Amygdala (tissue), 56 donors: ENCODE measurements at places on chromosomes 12 and 14.

DNA sequence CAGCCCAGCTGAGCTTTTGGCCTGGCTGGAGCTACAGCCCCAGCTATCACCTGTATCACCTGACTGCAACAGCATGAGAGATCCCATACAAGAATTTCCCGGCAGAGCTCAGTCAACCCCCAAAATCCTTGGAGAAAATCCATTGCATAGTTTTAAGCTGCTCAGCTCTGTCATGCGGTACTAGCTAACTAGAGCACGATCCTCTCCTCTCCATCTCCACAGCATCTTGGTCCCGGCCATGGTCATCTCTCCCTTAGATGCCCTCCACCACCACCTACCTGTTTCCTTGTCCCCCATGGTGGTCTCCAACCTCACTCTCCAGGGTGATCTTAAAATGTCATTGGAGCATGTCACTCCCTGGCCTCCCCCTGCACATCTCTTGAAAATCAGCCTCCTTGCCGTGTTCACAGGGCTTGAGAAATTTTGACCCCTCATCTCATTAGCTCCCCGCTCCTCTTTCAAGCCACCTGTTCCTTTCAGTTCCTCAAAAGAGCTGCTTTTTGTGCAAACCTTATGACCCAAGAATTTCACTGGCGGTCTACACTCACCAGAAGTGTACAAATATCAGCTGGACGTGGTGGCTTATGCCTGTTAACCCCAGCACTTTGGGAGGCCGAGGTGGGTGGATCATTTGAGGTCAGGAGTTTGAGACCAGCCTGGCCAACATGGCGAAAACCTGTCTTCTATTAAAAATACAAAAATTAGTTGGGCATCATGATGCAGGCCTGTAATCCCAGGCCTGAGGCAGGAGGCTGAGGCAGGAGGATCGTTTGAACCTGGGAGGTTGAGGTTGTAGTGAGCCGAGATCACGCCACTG lies 8.1 kb upstream of the CLMN start:
- DNase-seq: no peak

DNA sequence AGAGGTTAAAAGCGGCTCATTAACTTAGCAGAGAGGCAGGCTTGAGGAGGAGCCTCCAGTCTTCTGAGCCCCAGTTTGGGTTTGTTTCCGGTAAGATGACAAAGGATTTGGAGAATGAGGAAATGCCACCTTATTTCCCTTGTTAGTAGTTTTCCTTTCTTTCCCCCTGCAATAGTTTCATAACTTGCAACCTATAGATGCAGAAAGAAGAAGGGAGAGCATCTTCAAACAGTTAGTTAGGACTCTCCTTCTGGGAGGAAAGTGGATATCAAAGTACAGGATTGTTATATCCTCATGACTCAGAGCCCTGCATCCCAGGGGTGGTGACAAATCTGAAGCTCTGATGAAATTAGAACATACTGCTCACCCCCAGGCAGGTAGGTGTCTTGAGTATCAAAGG lies 180.7 kb upstream of the SLC38A2 start:
- DNase-seq: no peak

DNA sequence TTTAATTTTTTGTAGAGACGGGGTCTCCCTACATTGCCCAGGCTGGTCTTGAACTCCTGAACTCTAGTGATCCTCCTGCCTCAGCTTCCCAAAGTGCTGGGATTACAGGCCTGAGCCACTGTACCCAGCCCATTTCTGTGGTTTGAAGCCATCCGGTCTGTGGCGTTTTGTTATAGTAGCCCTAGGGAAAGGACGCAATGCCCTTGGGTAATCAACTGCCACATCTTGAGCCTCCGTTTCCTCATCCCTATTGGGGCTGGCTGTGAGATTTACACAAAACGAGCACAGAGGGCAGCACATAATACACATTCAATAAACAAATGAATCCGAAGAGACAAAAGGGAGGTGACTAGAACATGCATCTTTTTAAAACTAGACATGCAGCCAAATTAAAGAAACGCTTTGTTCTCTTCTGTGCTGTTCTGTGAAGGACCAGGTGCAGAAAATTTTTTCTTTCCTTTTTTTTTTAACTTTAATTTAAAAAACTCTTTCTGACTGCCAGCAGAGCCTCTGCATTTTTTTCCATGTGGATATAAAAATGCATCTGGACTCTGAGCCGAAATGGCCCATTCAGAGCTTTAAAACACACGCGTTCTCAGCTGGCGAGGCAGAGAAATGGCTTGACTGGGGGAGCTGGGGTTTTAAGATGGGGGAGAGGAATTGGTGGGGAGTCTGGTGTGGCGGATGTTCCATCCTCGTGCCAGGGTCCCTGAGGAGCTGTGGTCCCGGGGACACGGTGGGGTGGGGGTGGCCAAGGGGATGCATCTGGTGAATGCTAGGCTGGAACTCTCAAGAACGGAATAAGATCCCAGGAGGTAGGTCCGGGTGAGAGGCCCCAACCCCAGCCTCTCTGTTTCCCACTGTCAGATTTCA lies 119.0 kb downstream of the RBM19 start:
- no peak for DNase-seq

GRCh38 chr12:91219511-91219910 lies 36.9 kb upstream of the DCN start:
- no peak for DNase-seq

- DNase-seq: no peak
Measured at GRCh38 chr12:63955831-63956666, 111.5 kb downstream of the SRGAP1 start.

GRCh38 chr12:106452309-106452708 lies 94.8 kb downstream of the POLR3B start:
- no peak for DNase-seq

DNA sequence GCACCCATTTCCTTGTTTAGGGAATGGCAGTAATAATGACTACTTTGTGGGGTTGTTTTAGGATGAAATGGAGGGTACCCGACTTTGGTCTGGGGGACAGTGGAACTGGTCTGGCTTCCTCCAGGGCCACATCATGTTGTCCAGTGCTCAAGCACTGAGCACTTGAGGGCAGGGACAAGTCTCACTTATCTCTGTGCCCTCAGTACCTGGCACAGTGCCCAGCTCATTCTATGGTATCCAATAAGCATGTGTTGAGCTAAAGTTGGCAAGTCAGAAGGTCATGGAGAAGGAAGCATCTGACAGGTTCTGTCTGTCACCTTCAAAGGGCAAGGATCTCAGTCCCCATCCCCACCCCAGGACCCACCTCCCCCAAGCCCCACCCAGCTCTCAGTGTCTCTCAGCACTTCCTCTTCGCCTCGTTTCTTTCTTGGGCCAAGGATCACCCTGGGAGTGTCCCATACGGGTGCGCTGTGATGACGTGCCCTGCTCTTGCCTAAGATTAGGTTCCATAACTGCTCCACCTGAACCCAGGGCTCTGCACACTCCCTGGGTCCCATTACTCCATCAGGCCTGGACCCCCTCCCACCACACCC lies 24.3 kb upstream of the TMEM106C start:
- DNase-seq: no peak

DNA sequence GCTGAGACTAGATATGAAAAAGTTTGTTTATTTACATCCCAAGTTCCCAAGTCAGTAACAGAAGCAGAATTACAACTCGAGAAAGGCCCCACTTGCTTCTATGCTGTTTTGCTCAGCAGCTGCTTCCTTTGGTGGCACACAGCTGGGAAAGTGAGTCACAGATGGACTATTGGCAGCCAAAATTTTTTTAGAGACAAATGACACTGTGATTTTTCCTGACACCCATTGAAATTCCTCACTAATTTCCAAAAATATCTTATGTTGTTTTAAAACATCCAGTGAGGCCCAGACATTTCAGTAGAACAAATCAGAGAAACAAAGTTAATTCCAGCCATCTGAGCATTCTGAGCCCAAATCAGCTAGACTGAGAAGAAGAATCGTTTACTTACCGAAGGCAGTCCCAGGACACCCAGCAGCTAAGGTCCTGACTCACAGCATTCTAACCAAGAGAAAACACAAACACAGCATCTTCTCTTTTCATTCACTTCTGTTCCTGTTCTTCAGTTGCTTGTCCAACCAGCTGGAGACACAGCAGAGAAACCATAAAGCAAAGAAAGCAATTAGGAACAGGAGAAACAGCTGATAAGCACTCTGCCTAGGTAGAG lies 188.3 kb downstream of the DAD1 start:
- no peak for DNase-seq

DNA sequence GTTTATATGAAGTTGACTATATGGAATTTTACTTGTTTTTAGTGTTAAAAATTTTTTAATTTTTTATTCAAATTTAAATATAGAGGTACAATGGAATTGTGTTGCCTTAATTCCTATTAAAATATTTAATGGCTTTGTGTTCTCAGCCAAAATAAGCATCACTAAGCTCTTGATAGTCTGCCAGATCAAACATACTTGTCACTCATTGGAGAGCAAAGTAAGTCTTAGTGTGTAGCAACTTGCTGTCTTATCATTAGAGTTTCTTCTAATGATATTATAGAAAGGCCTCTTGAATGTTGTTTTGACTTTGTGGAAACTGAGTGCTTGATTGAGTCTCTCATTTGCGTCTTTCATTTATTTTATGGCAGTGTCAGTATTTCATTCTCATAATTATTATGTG lies 10.7 kb downstream of the SFSWAP start:
- no peak for DNase-seq

DNA sequence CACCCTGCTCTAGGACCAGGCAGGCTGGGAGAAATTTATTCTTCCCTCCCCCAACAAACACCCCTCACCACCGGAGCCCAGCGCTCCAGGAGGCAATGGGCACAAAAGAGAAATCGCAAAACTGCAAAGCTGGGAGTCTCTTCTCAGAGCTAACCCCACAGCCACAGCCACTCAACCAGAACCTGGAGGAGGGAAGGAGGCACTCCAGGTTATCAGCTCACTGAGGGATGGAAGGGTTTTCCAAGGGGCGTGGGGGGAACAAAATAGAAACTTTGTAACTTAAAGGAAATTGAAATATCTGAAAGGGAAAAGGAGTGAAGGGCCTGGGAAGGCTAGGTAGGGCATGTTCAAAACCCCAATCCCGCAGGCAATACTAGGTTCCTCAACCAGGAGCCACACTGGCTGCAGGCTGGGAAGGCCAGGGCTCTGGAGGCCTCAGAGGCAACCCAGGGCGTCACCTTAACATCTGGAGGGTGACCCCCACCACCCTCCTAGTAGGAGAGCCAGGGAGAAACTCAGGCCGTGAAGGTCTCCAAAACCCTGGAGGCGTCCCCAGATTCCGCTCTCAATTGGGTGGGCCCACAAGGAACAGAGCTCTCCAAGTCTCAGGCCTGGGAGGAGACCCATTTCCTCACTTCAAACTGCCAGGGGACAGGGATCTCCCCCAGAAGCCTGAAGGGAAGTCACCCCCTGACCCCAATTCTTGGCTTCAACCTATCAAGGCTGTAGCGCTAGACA lies 3.2 kb downstream of the KDM2B start:
- no peak for DNase-seq

GRCh38 chr12:89470741-89471509 lies 53.7 kb downstream of the GALNT4 start:
- no peak for DNase-seq

- no peak for DNase-seq
Measured at GRCh38 chr12:53754633-53755264, 3.0 kb upstream of the CISTR start.

DNA sequence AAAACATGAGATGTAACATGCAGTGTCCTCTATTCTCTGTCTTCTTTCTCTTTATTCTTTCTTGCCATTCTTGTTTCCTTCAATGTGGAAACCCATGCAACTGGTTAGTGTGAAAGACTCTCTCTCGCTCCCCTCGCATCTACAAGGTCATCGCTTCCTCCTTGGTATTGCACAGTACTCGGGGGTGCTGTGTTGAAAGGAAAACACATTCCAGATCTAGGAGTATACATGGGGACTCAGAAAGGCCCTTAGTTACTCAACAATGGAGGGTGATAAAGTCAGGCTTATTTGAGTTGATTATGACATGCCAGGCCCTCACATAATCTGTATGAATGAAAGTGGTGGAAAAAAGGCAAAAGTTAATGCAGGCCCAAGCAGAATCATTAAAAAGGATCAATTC lies 75.5 kb upstream of the OVCH1 start:
- no peak for DNase-seq

DNA sequence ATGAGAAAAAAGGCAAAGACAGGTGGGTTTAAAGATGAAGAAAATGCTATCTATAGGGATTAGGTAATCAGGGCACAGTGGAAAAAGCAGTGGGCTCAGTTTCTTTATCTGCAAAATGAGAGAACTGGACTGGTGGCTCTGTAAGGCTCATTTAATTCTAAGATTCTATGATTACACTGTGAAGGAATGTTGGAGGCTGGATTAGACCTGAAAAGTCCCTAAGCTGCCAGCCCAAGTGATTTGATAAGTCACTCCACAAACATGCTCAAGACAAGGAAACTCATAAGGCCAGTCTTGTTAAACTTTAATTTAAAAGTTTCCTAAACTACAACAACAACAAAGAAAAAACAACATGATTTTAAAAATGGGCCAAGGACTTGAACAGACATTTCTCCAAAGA lies 75.1 kb downstream of the DCAF5 start:
- no peak for DNase-seq

- no peak for DNase-seq
Measured at GRCh38 chr12:114481200-114481535, 75.2 kb upstream of the TBX5 start.

DNA sequence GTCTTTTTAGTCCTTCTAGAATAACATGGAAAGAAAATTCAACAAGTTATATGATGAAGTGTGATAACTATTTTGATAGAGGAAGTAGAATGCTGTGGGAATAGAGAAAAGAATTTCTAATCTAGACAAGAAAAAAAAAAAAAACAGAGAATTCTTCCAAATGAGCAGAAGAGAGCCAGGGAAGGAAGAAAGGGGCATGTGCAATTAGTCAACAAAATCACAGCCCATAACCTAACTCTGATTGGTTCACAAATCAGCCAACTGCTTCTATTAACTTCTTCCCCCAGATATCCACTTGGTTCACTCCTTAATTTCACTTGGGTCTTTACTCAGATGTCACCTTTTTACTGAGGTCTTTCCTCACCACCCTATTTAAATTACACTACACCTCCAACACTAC lies 69.5 kb downstream of the BTG1 start:
- DNase-seq: no peak

DNA sequence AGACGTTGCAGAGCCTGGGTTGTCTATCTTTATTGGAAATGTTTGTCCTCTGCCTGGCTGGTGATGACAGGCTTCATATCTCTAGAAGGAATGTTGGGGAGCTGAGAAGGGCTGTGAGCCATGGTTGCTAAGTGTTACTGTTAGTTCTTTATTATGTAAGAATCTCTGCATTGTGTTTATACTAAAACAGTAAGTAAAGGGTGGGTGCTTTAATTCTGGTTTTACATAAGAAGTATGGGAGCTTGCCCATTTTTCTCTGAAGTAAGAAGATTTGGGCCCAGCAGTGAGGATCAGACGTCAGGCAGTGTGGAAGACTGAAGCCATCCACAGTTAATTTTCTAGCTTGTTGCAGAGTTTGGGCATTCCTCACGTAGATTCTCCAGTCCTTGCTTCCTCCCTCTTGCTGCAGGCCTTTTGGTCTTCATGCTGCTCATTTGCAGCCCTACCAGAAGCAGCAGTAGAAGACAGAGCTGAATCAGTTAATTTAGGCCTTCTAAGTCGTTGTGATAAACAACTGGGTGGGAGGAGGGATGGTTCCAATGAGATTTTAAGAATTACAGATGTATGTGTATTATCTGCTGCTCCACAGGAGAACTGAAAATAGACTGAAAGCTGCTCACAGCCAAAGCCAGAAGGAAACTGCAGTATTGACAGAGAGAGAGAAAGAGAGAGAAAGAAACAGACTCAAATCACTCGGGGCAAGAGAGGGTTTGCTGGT lies 21.4 kb downstream of the WNT5B start:
- DNase-seq: no peak

- DNase-seq: no peak
Measured at GRCh38 chr12:98644433-98644711, 216 bp downstream of the IKBIP start.
